CD4-positive, alpha-beta T cell treated with Interferon gamma for 1 hour (primary cell): ENCODE measurements at places on chromosomes 5 and 9.

GRCh38 chr5:31007672-31008071 is 185.8 kb upstream of the CDH6 start:
- DNase-seq: no peak

- no peak for DNase-seq
Measured at GRCh38 chr5:57550132-57550531, 67.5 kb upstream of the ACTBL2 start.

DNA sequence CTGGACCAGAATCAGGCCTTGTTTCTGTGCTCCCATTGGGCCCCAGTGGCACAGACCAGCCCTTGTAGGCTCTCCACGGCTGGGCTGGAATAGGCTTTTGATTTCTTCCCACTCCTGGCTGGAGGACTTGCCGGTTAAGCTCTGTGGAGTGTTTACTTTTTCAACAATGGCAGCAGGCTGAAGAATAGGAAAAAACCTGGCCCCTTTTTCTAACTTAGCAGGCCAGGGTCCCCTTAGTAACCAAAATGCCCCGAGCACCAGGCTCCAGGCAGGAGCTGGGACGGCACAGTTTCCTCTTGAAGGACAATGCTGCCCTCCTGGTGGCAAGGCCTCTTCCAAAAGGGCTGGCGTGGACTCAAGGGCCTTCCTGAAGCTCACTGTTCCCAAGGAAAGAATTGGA is 230.3 kb downstream of the CRB2 start:
- DNase-seq: no peak

- DNase-seq: no peak
Measured at GRCh38 chr5:173629628-173630027, 13.2 kb upstream of the BOD1 start.

DNA sequence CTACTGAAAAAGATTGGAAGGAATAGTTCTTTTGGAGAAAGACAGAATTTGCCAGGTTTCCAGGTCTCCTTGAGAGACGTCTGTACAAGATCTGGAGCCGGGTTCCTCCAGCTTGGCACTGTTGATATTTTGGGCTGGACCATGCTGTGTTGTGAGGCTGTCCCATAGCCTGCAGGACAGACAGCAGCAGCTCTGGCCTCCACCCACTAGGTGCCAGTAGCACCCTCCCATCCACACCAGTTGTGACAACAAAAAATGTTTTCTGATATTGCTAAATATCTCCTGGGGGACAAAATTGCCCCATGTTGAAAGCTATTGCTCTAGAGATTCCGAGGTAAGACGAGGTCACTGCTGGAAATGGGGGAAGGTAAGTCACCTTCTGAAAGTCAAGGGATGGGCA is 287.7 kb upstream of the DAP start:
- no peak for DNase-seq

DNA sequence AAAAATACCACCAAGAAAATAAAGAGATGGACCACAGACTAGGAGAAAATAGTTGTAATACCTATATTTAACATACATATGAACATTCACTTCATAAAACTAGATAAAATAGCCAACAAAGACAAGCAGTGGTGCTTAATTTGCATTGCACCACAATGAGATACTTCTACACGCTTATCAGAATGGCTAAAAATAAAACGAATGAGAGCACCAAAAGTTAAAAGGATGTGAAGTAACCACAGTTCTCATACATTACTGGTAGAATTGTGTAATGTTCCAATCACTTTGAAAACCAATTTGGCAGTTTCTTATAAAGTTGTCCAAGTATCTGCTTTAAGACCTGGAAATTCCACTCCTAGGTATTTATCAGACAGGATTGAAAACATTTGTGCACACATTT is 198.9 kb upstream of the SGCD start:
- no peak for DNase-seq

DNA sequence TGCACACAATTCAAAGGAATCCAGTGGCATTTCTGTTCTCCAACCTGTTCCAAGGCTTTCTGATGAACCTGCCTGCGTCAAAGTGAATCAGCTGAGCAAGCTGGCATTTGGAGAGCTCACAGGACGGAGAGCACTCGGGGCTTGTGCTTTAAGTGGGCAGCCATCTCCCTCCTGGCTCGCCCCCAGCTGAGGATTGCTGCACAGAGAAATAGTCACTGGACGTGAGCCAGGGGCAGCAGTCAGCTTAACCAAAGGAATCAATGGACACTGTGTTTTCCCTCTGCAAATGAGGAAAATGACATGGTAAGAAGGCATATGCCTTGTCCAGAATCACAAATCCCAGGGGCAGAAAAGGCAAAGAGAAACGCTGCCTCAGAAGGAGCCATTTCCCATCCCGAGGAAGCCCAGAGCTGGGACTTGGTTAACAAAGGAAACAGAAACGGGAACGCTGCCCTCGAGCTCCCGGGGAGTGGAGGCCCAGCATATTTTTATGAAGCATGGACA is 299.4 kb downstream of the ZSWIM6 start:
- DNase-seq: no peak

DNA sequence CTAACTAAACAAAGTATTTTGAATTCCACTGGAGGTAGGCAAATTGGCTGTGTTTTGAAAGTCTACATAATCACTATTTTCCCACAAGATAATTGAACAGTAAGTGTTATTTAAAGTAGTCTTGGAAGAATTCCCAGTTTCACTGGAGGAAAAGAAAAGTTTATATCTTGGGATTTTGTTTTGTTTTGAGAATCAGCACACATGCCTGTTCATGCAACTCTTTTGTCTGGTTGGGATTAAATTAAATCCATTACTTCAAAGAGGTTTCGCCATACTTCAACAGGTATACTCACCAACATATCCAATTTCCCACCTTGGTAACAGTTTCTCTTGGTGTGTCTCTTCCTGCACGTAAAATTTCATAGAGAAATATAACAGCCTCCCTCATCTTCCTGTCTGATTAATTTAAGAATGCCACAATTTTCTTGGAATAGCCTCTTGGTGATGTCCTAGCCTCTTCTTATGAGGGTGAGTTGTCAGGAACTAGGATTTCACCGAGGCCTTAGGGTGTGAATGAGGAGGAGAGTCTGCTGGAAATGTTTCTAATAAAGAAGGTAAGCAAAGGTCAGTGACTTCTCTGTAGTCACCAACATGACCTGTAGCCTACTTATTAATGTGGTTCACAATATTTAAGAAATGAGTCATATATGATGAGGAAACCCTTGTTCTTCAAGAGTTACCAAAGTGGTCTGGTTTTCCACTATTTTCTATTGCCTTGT is 48.1 kb downstream of the ITGA2 start:
- DNase-seq: no peak

DNA sequence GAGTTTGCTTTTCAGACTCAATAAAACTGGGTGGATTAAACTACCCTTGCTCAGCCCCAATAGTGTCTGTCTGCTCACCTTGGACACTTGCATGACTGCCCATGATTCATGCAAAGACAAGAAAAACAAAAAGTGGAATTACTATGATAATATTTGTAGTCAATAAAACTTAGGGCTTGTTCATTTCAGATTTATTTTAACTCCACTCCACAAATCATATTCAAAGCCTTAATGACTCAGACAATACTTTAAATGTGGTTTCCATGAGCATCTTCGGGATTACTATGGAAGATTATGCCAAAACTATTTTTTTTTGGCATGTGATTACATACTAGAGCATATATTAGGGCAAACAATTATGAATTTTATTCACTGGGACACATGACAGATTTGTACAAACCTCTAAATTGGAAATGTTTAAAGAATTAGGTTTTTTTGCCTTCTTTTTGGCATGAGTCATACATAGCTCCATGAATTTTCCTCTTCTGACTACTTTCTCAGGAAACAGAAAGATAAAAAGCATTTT is 468.9 kb downstream of the ACTL7B start:
- DNase-seq: no peak

DNA sequence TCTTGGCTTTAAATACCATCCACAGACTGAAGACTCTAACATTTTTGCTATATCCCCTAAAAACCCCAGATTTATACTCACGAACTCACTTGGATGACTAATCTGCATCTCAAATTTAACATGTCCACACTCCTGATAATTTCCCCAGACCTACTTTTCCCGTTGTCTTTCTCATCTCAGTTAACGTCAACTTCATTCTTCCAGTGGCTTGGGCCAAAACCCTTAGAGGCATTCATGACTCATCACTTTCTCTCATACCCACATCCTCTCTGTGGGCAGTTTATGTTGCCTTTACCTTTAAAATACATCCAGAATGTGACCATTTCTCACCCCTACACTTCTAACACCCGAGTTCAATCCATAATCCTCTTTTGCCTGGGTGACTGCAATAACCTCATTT is 96.7 kb downstream of the EDIL3 start:
- no peak for DNase-seq

GRCh38 chr9:127960410-127961154 is 20.2 kb downstream of the EEIG1 start:
- DNase-seq: no peak

GRCh38 chr5:158390577-158390976 is 531.6 kb upstream of the CLINT1 start:
- DNase-seq: peak; percentile 1

- no peak for DNase-seq
Measured at GRCh38 chr9:117403403-117403811, 11.4 kb downstream of the ASTN2 start.

- DNase-seq: no peak
Measured at GRCh38 chr9:126131066-126132010, 195.3 kb upstream of the MVB12B start.

GRCh38 chr5:52943285-52943684 is 45.9 kb upstream of the ITGA2 start:
- DNase-seq: no peak

GRCh38 chr5:59094864-59095263 is 512.0 kb downstream of the RAB3C start:
- no peak for DNase-seq

DNA sequence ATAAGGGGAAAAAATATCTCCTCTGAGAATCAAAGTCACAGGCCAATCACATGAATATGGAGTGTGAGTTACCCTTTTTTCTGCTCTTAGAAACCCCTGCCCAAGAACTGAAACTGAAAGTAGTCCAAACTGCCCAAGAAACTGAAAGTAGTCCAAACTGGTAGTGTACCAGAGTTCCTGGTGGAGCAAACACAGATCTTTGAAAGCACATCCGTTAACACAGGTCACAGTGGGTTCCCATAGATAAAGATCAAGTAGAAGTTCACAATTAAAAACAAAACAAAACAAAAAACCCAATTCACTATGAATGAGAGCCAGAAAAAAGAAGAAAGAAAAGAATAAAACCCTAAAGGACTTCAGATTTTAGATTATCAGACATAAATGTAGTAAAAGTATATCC is 332.4 kb upstream of the EFNA5 start:
- no peak for DNase-seq

DNA sequence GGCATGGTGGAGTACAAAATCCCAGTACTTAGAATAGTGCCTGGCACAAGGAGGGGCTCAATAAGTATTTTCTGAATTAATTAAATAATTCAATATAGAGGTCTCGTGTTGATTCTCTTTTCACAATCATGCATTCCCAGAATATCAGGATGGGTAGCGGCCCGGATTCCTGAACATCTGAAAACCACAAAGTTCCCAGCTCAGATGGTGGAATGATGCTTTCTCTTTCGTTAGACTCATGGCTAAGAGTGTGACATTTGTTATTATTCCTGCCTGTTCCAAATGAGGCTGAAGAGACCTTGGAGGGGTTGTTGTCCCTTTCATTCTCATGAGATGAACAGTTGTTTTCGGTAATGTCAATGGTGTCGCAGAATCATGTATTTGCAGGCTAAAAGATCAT is 95.4 kb upstream of the LIFR start:
- no peak for DNase-seq

- DNase-seq: no peak
Measured at GRCh38 chr5:149940941-149941644, 3.5 kb downstream of the PDE6A start.

GRCh38 chr9:132562306-132562573 is 20.2 kb upstream of the BARHL1 start:
- no peak for DNase-seq

- peak; percentile 32 for DNase-seq
Measured at GRCh38 chr9:134698587-134699342, 57.2 kb downstream of the COL5A1 start.
